ENCODE measurements at places on chromosomes 7 and 10. TPM values are rescaled to one million over a fixed set of nuclear protein-coding genes. Genes with fewer than 3 reads are reported as not detected.

TMEM120A gene
- total RNA-seq, result 42.6 TPM

RSPH10B2 gene
- total RNA-seq, result 0.28 TPM

DENND2A gene
- total RNA-seq, result 0.40 TPM

SOSTDC1 gene
- total RNA-seq, result not detected

NOC3L gene
- total RNA-seq, result 29.7 TPM

UNC5B gene
- total RNA-seq, result 0.87 TPM

CYTH3 gene
- 23.9 TPM for total RNA-seq

TUBAL3 gene
- total RNA-seq, result 0.52 TPM

IGFBP1 gene
- total RNA-seq, result 29.5 TPM

PON1 gene
- 0.28 TPM for total RNA-seq

CDC14C gene
- total RNA-seq, result not detected

MYL10 gene
- total RNA-seq, result not detected

Measured in A549 treated with DMSO at 1 μM for 4 hours (cell line).